ENCODE measurements at places on chromosomes 11 and 22.

DNA sequence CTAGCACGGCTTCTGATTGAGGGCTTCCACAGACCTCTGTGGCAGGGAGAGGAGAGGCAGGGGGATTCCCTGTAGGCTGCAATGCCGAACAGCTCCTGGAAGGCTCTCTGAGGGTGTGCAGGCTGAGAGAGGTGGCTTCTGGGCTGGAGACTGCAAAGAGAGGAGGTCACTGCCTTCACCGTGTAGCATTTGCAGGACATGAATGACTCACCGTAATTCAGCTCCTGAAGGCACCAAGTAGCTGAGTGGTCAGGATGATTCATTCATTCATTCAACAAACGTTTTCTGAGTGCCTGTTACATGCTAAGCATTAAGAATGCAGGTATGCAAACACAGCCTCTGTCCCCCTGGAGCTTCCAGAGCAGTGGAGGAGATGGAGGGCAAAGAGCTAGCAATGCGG, 18.0 kb upstream of the EIF3D start:
- peak; percentile 91 for DNase-seq

DNA sequence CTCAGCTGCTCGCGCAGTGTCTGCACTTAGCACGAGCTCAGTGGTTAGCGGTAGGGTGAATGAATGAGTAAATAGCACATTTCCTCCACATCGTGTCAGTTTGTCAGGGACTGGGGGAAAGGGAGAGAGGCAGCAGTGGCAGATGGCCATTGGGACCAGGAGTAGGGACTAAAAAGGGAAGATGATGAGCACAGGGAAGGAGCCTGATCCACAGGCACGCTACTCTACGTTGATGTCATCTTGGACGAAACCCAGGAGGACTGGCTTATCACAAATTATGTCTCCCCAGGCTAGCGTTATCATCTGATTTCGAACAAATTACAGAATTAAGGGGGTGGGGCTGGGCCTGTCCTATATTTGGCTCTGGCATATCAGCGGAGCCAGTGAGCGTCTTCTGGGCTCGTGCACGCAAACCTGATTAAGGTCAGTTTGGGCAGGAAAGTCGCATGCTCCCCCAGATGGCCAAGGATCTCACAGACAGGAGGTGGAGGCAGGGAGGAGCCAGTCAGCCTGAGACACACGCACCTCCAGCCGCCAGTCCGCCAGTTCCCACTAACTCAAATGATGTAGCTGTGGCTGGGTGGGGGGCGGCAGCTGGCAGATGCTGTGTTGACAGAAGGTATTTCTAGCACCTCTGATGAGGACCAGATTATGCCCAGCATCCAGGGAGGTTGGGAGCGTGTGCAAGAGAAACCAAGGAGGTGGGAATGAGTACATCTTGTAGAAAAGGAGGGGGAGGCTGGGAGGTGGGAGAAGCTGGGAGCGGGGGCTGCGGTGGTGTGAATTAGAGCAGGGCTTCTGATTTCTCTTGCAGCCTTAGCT, 97.4 kb upstream of the PRDM11 start:
- DNase-seq: no peak

DNA sequence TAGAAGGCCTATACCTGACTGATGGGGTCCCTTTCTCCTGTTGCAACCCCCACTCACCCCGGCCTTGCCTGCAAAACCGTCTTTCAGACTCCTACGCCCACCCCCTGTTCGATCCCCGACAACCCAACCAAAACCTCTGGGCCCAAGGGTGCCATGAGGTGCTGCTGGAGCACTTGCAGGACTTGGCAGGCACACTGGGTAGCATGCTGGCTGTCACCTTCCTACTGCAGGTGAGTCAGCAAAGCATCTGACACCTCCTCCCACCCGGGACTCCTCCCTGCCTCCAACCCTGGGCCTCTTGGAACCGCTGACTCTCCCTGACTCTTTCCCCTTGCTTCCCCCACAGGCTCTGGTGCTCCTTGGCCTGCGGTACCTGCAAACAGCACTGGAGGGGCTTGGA, 1.2 kb downstream of the ROM1 start:
- no peak for DNase-seq

DNA sequence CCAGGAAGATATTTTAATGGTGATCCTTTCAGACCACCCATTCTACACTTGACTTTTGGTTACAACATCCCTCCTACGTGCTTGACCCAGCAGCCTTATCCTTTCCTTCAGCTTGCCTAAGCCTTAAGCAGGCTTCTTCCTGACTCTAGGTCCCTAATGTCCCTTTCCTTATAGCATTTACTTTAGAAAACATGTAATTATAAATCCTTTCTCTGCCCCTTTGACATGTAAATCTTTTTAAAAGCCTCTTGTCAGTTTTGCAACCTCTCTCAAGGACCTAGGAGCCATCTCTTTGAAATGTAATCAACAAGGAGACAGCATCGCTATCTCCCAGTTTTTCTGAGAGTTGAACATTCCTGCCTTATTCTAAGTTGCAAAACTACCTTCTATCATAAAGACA, 1255.2 kb downstream of the LRRC4C start:
- DNase-seq: no peak

- DNase-seq: no peak
These were observed 12.9 kb upstream of the MUC6 start for GRCh38 chr11:1049431-1049891.

- DNase-seq: peak; percentile 87
These were observed 181.4 kb downstream of the DBX1 start for GRCh38 chr11:19978668-19979518.

DNA sequence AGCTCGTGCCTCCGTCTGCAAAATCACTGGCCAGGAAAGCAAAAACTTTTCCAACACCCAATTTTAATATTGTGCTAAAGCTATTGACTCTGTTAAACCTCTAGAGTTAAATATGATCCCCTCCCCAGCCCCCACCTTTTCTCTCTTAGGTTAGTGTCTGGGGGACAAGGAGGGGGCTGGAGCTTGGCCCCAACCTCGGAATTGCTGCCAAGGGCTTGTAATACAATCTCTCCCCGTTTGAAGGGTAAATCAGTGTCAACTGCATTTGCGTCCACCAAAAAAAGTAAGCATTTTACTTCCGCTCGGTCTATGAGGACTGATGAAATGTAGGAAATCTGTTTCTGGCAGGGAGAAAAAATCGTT, at the start of gene GAS2:
TSS of gene GAS2 (plus strand) at position 287 of the 363 bp plus-strand sequence. CDS start 8,259 bp downstream, outside the sequence.
- DNase-seq: no peak

DNA sequence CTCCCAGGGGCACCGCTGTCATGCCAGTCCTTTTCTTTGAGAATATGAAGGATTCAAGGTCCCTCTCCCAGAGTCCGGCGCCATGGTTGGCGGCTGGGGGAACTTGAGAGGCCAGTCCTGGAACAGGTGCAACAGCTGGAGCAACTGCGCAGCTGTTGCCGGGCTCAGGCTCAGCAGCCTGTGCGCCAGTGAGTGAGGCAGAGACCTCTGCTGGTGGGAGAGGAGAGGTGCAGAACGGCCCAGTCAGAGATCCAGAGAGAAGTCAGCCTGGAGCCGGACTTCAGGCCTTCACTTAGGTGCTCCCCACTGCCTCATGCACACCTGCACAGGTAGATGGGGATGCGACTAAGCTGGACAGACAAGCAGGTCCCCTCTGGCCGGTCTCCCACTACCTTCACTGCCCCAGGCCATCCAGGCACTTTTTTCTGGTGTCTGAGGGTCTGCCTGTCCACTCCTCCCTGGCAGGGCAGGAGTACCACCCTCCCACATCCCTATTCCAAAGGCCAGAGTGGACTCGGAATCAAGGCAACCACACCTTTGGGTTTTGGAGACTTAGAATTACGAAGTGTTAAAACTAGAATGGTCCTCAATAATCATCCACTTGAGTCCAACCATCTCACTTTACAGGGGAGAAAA, 4.6 kb downstream of the CHRDL2 start:
- peak; percentile 72 for DNase-seq

- no peak for DNase-seq
These were observed 2.9 kb upstream of the BID start for GRCh38 chr22:17777005-17777716.

DNA sequence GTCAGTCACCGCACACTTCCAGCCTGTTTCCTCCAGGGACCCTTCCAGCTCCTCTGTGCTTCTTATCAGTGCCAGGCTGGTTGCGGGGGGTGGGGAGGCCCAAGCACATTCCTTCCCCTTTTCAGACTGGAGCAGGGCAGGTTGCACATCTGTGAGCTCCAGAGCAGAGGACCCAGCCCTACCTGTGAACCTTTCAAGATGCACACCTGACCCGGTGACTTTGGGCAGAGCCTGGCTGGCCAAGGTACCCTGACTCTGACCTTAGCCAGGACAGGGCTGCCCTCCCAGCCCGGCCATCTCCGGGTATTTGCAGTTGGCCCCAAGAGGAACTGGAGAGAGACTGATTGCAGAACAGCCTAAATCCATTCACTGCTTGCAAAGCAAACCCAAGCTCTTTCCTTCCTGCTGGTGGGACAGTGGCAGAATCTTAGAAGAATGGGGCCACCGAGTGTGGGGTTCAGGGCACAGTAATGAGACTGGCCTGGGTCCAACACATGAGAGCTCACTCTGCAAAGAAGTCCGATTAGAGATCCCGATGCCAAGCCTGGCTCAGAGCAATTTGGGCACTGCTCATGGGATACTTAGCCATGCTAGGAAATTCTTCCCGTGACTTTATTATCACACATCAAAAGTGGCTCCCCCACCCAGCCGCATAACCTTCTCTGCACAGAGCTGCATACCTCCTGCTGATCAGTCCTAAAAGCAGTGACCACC, 64.7 kb upstream of the CCND1 start:
- DNase-seq: no peak

GRCh38 chr11:83611031-83611430, 324.9 kb upstream of the CCDC90B start:
- DNase-seq: no peak

- no peak for DNase-seq
These were observed 273.9 kb downstream of the TBC1D22A start for GRCh38 chr22:47036352-47036751.

GRCh38 chr22:34950489-34950888, 115.5 kb upstream of the ISX start:
- DNase-seq: no peak

- no peak for DNase-seq
These were observed 2.6 kb upstream of the NAALADL1 start for GRCh38 chr11:65060913-65061408.

DNA sequence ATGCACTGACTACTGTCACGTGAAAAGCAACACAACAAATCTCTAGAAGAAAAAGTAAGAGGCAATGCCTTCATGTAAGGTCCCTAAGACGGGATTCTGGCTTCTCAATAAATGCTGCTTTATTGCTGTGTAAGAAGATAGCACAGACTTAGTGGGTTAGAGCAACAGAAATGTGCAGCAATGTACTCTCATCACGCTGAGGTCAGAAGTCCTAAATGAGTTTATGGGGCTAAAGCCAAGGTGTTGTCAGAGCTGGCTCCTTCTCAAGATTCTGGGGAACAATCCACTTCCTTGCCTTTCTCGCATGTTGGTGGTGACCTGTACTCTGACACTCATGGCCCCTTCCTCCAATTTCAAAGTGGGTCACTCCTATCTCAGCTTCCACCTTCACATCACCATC, 93.4 kb downstream of the SHANK2 start:
- no peak for DNase-seq

DNA sequence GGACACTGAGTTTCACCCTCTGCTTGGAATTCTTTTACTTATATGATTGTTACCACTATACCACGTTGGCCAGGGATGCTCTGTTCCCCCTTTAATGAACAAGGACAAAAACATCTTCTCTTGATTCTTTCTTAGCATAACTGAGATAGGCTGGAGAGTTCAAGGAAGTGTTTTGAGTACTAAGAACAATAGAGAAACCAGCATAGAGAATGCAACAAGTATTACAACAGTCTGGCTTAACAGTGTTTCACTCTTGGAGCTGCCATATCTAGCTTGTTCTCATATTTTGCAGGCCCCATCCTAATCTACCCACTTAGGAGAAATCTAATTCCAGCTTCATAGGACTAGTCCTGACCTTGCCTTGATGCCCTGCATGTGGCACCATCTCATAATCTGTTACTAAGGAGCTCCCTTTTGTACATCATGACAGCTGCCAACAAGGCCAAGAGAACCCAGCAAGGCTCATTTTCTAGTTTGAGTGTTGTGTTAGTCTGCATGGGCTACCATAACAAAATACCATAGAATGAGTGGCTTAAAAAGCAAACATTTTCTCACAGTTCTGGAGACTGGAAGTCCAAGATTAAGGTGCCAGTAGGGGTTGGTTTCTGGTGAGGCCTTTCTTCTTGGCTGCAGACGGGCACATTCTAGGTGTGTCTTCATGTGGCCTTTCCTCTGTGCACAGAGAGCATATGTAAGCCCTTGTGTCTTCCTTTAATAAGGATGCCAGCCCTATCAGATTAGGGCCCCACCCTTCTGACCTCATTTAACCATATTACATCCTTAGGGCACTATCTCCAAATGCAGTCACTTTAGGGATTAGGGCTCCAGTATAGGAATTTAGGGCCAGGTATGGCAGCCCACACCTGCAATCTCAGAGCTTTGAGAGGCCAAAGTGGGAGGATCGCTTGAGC, 37.8 kb downstream of the PACS1 start:
- DNase-seq: no peak

GRCh38 chr11:93942176-93942575, 79.0 kb upstream of the HEPHL1 start:
- no peak for DNase-seq

DNA sequence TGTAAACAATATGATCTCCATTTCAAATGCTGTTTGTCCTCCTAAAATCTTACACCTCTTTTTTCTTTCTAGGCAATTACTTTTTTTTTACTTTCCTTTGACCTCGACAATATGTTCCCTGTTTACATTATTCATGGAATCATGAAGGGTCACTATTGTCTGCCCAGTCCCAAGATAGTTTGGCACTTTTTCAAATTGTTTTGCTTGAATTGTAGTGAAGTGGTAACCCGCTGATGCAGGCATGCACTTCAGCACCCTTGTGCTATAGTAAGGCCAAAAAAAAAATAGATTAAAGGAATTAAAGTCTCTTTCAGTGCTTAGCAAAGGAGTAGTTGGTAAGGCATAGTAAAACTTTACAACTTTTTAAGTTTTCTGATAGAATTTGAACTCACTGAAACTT, 90.9 kb downstream of the PAX6 start:
- no peak for DNase-seq

DNA sequence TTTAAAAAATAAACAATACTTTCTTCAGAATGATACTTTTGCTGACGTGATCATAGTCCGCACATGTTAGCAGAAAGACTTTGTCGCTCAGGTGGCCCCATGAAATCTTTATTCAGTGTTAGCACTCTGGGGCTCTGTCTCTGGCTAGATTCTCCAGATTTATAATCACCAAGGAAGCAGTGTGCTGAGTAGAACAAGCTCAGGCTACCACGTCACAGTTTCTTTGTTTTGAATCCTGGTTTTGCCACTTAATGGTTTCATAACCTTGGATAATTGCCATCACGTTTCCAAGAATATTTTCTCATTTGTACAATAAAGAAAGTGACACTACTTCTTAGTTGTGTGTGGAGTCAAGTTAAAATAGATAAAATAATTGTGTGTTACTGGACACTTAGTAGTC, 3.9 kb upstream of the MUC15 start:
- DNase-seq: no peak

DNA sequence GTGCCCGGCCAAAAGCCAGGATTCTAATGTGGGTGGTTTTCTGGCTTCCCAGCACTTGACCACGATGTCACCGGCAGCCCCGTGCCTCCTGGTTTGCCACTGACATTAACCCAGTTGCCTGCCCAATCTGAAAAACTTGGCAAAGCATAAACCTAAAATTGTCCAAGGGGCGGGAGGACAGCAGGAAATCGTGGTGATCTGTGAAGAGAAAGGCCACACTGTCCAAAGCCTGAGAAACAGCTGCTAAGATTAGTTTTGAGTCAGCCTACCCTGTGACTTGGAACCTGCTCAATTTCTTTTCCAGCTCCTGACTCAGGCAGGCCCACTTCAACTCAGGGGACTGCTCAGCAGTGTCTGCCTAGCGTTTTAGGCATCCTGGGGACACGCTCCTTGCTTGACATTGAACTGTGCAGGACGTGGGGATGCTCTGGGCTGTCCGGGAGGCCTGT, 8.2 kb upstream of the F2 start:
- peak; percentile 83 for DNase-seq

All from mesenchymal stem cell (in vitro differentiated cells and primary cell).